ENCODE measurements at places on chromosomes 5 and 9. TPM values are rescaled to one million over a fixed set of nuclear protein-coding genes. Genes with fewer than 3 reads are reported as not detected.

Gene PCDHB16
- total RNA-seq = not detected

GRCh38 chr5:891837-892393, 686 bp downstream of the BRD9 start:
- H3K4me3 ChIP-seq = peak overlapping the region; percentile 85
- no peaks in the 10 kb centered on the region for H3K27me3 ChIP-seq
- H3K36me3 ChIP-seq = peaks cover 53% of the 10 kb centered on the region
- H3K4me1 ChIP-seq = peaks cover 25% of the 10 kb centered on the region

GRCh38 chr5:59873113-59873512, 20.4 kb downstream of the PDE4D start:
- H3K27ac ChIP-seq = no peak overlapping the region
- peaks cover 2% of the 10 kb centered on the region for H3K27me3 ChIP-seq
- no peak for DNase-seq
- no peaks in the 10 kb centered on the region for H3K36me3 ChIP-seq

Gene C1QTNF2
- not detected for total RNA-seq

- H3K4me3 ChIP-seq = no peak overlapping the region
- no peaks in the 10 kb centered on the region for H3K36me3 ChIP-seq
- no peak for DNase-seq
- H3K27me3 ChIP-seq = no peaks in the 10 kb centered on the region
These were observed 318.4 kb downstream of the IRX2 start for GRCh38 chr5:2433086-2433485.

Gene C1QTNF3
- 2.6 TPM for total RNA-seq

DNA sequence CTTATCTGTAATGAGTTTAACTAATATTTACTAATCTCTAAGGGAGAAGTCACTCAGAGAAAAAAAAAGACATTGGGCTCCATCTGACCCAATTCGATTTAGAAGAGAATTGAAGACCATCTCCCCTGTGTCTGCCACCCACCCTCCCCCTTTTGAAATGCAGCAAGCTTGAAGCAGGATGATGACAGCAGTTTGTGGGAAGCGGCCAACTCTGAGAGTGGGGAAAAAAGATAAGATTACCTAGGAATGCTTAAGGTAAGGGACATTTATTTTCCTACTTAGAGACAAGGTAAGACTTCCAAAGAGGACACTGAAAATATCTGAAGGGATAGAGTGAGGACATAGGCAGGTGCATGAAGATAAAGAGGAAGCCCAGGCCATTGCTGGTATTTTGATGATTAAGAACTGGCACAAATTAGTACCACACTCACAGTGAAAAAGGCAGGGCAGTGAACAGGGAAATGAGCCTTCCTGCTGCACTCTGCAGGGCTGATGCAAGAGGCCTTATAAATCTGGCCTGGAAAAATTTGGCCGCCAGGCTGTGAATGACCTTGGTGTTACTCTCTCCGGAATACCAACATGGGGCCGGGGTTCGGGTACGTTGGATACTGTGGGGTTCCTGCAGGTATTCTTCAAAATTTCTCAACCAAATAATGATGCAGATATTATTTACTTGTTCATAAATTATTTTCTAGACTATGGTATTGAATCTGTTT, 42.3 kb downstream of the HTR1A start:
- no peaks in the 10 kb centered on the region for H3K36me3 ChIP-seq
- no peaks in the 10 kb centered on the region for H3K4me1 ChIP-seq
- no peak overlapping the region for H3K4me3 ChIP-seq
- no peaks in the 10 kb centered on the region for H3K27me3 ChIP-seq
- no peak for DNase-seq

Gene ARL14EPL
- not detected for total RNA-seq

Gene DPH7
- 30.3 TPM for total RNA-seq

GRCh38 chr9:72473474-72474261, 47.7 kb upstream of the TMC1 start:
- H3K4me1 ChIP-seq = peaks cover 41% of the 10 kb centered on the region
- peak overlapping the region; percentile 79 for H3K27ac ChIP-seq
- H3K36me3 ChIP-seq = no peaks in the 10 kb centered on the region
- no peak for DNase-seq
- H3K4me3 ChIP-seq = no peak overlapping the region
- no peaks in the 10 kb centered on the region for H3K27me3 ChIP-seq

GRCh38 chr5:39447968-39448367, 23.2 kb upstream of the DAB2 start:
- H3K27ac ChIP-seq = no peak overlapping the region
- no peak for DNase-seq
- H3K36me3 ChIP-seq = no peaks in the 10 kb centered on the region
- no peak overlapping the region for H3K4me3 ChIP-seq

GRCh38 chr9:110922145-110922544, 116.1 kb downstream of the LPAR1 start:
- H3K4me1 ChIP-seq = no peaks in the 10 kb centered on the region
- H3K27ac ChIP-seq = no peak overlapping the region
- no peak for DNase-seq

DNA sequence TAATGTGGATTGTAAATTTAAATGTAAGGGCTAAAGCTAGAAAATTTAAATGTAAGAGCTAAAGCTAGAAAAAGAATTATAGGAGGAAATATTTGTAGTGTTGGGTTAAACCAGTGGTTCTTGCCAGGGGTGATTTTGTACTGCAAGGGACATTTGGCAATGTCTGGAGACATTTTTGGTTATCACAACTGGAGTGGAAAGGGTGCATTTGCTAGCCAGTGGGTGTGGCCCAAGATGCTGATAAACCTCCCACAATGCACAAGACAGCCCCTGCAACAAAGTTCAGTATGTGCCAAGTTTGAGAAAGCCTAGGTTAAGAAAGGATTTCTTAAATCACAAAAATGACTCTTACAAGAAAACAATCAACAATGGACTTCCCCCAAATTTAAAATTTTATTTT, 31.6 kb upstream of the ELL2 start:
- H3K4me1 ChIP-seq = peaks cover 8% of the 10 kb centered on the region
- no peak overlapping the region for H3K27ac ChIP-seq
- no peaks in the 10 kb centered on the region for H3K36me3 ChIP-seq
- no peak for DNase-seq
- no peak overlapping the region for H3K4me3 ChIP-seq

Gene SLC6A19
- not detected for total RNA-seq

All from activated CD4-positive, alpha-beta memory T cell treated with anti-CD3 and anti-CD28 coated beads for 36 hours (primary cell).